ENCODE measurements at places on chromosomes 2 and 18.

DNA sequence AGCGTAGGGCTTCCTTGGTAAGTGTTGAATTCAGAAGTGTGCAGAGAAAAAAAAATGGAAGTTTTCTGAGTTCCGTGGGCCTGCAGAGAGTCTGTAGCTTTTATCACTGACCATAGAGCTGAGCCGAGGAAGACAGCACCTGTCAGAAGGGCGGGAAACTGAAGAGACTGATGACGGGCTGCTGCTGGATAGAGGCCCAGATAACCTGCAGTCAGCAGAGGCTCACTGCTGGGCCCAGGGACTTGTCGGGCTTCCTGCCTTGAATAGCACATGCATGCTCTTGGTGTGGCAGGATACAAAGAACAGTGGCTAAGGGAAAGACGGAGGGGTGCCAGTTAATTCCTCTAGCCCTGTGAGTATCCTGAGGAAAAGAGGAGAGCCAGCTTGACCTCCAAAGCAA, 166.4 kb downstream of the MGAT5 start:
- no peak for DNase-seq

- no peak for DNase-seq
These were observed 263.8 kb downstream of the PHLPP1 start for GRCh38 chr18:62979176-62979575.

DNA sequence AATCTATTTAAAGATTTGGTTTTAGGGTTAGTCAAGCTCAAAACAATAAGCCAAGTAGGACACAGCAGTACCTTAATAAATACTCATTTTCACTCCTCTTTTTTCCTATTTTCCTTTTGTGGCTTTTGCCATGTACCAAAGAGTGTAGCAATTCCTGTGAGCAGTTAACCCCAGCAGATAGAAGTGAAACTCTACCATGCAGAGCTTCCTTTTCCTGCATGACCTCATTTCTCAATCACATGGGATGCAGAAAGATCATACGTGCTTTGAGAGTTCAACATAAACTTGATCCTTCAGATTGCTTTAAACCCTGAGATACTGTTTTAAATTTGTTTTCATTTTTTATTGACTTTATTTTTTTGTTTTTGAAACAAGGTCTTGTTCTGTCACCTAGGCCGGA, 99.1 kb upstream of the ARHGAP15 start:
- no peak for DNase-seq

- no peak for DNase-seq
These were observed 112.2 kb downstream of the GALNT3 start for GRCh38 chr2:165681841-165682240.

DNA sequence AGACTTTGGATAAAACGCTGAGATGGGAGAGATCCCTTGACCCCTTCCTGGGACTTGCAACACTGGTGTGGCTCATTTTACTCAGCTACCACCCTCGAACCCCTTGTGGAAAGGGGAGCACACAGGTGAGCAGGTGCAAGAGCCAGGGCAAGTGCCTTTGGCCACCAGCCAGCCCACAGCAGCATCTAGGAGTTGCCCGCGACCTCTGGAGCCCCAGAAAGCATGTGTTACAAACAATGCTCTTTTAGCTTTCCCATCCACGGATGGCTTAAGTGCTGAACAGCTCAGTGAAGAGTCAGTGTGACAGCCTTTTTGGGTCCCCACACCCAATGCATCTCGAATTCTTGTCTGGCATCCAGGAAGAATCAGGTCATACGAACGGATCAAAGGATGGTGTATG, 197.8 kb downstream of the MEMO1 start:
- DNase-seq = no peak

- DNase-seq = no peak
These were observed 130.7 kb downstream of the ANKRD44 start for GRCh38 chr2:197179744-197180498.

GRCh38 chr2:182182436-182182835, 196.8 kb downstream of the PPP1R1C start:
- no peak for DNase-seq

DNA sequence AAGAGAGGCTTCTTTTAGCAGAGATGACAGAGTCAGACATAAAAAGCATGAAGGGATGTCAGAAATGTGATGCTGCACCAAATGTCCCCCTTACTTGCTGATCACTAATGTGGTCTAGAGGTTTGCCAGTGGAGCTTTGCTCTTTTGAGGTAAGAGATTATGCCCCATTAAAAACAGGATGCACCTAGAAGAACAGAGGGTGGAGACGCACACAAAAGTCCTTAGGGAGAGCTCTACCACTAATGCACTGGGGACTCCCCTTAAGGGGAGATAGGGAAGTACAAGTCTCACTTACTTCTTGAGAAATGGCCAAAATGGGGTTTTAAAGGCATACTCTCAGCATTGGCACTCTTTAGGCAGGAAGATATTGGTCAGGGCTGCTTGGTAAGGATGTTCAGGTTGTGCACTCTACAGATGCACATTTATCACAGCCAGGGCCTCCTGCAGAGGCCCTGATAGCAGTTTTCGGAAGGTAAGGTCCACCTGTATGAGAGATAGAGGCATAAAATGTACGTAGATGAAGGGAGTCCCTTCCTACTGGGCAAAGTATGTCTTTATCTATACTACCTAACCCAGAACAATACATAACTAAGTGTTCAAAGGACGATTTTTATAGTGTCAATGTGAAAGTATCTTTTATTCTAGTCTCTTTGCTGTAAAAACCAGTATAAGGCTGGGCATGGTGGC, 17.0 kb upstream of the SCYGR1 start:
- no peak for DNase-seq

DNA sequence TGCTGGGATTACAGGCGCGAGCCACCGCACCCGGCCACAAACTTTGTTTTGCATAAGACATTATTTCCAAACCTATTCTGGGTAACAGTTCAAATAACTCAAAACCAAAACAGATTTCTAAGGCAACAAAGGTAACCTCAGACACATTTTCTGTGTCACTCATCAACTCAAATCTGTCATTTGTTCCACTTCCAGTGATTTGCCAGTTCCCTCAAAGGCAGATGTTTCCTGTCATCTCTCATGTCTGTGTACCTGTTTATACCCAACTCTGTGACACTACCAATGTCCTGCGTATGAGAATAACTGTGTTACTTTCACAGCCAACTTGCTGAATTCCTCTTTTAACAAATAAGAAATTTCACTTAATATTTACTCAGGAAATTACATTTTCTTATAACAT, 54.4 kb downstream of the SCN3A start:
- no peak for DNase-seq

DNA sequence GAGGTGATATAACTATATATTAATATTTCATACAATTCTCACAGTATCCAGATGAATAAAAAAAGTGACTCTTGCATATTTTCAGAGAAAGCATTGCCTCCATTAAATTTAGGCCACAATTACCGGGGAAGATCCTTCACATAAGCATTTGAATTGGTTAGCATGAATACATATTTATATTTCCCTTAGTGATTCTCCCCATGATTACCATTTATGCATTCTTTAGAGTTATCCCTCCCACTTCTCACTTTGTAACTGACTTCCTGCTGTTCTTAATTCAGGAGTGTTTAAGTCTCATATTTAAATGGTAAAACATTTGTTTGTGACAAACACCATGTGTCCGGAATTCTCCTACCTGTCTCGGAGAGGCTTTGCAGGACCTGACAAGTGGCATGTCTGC, 523.4 kb downstream of the CCDC85A start:
- DNase-seq = no peak

DNA sequence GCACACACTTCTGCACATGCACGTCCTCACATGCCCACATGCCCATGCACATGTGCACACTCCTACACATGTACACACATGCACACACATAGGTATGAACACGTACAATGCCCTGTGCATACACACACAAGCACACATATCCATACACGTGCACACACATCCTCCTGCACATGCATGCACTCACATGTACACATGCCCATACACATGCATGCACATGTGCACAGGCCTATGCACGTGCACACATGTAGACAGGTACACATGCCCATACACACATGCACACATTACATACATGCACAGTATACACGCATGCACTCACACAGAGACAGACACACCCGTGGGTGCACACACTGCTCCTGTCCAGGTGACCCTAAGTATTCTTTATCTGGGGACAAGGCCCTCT, 34.3 kb downstream of the GPC1 start:
- DNase-seq = no peak

DNA sequence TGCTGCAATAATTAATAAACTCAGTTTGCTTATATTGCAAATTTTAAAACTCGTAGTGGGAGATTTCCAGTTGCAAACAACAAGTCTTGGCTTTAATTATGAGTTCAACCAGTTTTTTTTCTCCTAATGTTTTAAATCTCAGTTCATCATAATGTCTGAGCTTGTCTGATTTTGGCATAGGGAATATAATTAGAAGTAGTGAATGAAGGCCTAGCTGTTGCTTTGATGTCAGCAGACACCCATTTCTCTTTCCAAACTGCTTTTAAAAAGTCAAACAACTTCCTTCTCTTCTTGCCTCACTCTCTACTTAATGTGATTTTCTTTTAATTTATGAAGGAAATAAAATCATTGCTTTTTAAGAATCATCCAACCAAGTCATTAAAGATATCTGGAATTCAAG, 1462.1 kb downstream of the DPP10 start:
- DNase-seq = no peak

GRCh38 chr2:89820248-89820647, 1128.8 kb downstream of the RPIA start:
- no peak for DNase-seq

DNA sequence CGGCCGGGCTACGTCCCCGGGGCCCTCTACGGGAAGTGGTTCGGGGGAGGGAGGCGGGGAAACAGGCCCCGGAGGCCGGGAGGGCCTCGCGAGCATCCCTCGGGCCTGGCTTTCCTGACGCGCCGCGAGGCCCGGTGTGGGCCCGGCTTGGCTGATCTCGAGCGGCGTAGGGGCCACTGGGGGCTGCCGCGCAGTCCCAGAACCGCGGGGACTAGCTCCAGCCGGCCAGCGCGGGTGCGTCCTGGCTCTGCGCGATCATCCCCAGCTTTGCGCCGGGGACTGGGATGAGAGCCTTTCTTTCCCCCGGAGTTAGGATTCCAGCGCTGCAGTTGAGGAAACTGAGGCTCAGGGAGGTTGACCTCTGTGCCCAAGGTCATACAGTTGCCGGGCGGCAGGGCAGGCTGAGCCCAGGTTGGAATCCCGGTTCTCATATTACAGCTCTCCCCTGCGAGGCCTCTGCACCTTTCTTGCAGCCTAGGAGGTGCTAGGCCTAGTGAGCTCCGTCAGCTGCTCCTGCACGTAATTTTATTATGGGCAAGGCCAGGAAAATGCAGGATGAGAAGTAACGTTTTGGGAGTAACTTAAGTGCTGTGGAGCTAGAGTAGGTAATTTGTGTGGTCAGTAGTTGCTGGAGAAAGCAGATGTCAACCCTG, 501 bp downstream of the LPIN1 start:
- DNase-seq = no peak

DNA sequence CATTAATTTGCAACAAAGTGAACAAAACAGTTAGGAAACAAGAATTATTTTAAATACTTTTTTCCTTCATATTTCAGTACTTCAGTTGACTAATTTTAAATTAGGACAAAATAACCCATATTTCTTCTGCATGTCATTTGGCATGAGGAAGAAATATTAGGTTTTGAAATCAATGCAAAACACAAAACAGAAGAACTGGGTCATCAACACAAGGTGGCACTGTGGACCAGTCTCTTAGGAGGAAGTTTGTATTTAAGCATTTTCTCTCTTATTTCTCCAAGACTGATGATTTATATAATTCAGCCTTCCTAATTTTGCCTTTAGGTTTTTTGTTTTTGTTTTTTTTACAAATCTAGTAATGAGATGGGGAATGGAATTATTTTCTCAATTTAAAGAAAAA, 352.8 kb upstream of the KCNH7 start:
- DNase-seq = no peak

- DNase-seq = no peak
These were observed 16.7 kb upstream of the STAT1 start for GRCh38 chr2:191030521-191031154.

DNA sequence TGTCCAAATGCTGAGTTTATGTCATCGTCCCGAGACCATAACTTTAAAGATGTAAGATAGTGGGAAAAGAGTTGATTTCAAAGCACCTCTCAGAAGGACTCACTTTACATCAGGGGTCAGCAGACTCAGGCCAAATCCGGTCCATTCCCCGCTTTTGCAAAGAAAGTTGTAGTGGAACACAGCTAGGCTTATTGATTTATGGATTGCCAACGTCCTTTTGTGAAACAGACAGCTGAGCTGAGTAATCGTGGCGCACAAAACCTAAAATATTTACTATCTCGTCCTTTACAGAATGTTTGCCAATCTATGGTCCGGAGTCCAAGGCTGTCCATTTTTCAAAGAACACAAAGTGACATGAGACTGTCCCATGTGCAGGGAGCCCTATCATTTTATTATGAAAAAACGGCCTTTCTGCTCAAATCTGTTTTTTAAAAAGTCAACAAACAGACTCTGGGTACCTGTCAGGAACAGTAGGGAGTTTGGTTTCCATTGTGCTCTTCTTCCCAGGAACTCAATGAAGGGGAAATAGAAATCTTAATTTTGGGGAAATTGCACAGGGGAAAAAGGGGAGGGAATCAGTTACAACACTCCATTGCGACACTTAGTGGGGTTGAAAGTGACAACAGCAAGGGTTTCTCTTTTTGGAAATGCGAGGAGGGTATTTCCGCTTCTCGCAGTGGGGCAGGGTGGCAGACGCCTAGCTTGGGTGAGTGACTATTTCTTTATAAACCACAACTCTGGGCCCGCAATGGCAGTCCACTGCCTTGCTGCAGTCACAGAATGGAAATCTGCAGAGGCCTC, at the start of gene IL1RN:
Gene IL1RN (plus strand): TSS at position 754 of the 801 bp plus-strand sequence. CDS start 27 bp downstream, at position 781.
- DNase-seq = no peak

- DNase-seq = no peak
These were observed 7.5 kb downstream of the DPYSL5 start for GRCh38 chr2:26855466-26855865.

GRCh38 chr2:69958480-69958879, 3.0 kb downstream of the ASPRV1 start:
- no peak for DNase-seq

GRCh38 chr2:179682756-179683155, 178.7 kb downstream of the ZNF385B start:
- no peak for DNase-seq

- no peak for DNase-seq
These were observed 138.6 kb downstream of the BCL2 start for GRCh38 chr18:63180971-63181376.

- no peak for DNase-seq
These were observed 25.1 kb upstream of the ME2 start for GRCh38 chr18:50853863-50854271.

GRCh38 chr2:221070106-221070505, 502.0 kb downstream of the EPHA4 start:
- DNase-seq = no peak

DNA sequence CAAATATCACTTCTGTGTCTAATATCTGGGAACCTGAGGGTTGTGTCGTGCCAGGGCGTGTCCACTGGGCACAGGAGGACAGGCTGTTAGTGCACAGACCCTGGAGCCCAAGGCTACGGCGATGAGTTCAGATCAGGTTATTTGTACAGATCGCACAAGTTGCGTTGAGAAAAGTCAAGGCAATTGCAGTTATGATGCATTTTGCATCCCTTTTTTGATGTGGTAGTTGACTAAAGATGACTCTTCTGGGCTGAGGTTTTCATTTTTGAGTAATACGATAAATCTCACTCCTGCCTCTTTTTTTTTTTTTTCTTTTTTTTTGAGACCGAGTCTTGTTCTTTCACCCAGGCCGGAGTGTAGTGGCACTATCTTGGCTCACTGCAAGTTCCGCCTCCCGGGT, 7.2 kb downstream of the RBFA start:
- no peak for DNase-seq

- no peak for DNase-seq
These were observed 100.3 kb downstream of the B3GNT2 start for GRCh38 chr2:62296034-62296831.

Measured in activated T-cell treated with anti-CD3 and anti-CD28 coated beads for 4 hours (primary cell).